ENCODE measurements at places on chromosomes 7 and 10.
A peak's percentile ranks its signal among the peaks of the same experiment; 100 is the strongest.

DNA sequence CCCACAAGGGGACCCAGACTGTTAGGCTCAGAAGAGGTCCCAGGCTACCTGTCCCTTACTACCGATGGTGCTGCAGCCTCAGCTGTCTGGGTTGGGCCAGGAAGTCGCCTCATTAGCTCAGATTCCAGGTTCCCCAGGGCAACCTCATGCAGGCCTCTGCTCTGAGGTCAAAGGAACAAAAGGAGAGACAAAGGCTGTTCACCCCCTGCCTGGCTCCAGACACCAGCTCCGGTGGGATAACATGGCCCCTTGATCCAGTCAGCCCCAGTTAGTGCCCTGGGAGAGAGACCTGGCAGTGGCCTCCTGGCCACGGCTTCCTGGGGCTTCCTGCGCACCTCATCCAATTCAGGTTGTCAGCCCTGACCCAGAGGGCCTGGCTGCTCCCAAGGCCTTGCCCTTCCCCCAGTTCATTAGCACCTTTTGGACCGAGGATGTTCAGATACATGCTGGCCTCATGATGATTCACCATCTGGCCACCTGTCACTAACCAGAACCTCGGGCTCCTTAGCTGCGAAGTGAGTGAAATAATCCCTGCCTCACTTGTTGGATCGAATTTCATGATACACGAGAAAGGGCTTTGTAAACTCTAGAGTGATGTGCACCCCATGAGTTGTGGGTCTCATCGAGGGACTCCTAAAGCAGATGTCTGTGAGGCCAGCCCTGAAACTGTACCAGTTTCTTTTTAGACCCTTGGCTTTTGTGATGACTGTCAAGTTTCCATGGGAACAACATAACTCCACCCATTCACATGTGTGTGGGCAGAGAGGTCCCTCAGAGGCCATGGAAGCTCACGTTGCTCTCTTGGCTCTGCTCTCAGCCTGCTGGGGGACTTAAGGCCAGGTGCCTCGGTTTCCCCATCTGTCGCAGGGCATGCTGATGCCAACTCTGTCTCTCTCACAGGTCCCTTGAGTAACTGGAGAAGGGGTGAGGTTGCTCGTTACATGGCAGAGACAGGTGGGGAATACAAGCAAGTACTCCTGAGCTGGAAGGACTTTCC lies 79.5 kb upstream of the PCBD1 start:
- no peak for DNase-seq

- DNase-seq, result no peak
These were observed 4.1 kb downstream of the AP4M1 start for GRCh38 chr7:100105534-100105933.

DNA sequence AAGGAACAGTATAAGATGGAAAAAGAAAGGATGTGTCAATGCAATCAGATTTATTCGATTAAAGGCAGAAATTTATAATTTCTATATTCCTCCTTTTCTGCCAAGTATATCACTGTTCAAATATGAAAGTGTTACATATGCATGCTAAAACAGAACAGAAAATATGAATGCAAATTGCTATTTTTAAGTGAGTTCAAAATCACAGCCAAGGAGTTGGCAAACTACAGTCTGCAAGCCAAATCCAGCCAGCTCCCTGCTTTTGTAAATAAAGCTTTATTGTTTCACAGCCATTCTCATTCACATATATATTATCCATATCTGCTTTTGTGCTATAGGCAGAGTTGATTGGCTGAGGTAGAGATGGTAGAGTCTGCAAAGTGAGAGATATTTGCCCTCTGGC lies 747.2 kb downstream of the ANKRD7 start:
- no peak for DNase-seq

- DNase-seq, result no peak
These were observed 293.3 kb downstream of the USP6NL start for GRCh38 chr10:11317936-11318670.

DNA sequence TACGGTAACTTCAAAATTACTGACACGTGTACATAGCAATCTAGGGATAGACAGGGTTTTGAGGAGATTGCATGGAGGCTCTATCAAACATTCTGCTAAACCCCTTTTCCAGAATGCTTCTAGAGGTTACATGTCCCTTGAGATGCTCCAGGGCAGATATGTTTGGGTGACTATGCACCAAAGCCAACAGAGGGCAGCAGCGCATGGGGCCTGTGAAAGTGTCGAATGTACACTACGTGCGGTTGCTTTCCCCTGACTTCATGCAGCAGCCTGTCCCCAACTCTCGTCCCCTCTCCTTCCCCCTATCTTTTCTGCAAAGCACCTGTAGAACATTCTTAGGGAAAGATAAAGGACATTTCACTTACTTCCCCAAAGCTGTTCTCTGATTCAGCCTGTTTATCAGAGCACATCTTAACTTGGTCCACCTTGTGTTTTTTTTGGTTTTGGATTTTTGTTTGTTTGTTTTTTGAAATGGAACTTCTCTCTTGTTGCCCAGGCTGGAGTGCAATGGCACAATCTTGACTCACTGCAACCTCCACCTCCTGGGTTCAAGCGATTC lies 90.2 kb downstream of the UBE3C start:
- DNase-seq, result peak; percentile 28

GRCh38 chr10:93386631-93387369 lies 95.3 kb downstream of the MYOF start:
- peak; percentile 21 for DNase-seq

- DNase-seq, result no peak
These were observed 27.9 kb upstream of the R3HCC1L start for GRCh38 chr10:98106531-98106930.

- no peak for DNase-seq
These were observed 452.2 kb upstream of the SORCS1 start for GRCh38 chr10:107616463-107617410.

DNA sequence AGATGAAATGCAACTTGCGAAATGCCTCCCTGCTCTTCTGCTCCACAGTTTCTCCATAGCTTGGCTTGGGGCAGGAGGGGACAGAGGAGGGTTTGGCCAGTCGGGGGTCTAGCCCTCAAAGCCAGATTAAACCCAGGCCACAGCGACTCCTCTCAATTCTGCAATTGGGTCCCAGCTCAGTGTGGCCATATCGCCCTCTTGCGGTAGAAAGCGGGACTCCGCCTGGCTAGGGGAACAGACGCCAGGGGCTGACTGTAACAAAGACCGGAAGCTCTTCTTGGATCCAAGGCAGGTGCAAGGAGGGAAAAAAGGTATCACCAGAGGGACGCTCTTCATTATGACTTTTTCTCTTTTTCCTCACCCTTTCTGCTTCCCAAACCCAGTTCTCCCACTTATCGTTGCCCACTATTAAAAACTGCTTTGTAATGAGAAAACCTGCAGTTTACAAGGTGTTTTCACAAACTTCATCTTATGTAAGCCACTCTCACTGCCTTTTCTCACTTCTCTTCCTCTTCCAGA lies 36.6 kb upstream of the TNPO3 start:
- peak; percentile 93 for DNase-seq

- DNase-seq, result no peak
These were observed 135.0 kb downstream of the NT5C2 start for GRCh38 chr10:103058034-103058433.

GRCh38 chr10:11608159-11609013 lies 3.1 kb downstream of the USP6NL start:
- no peak for DNase-seq

- no peak for DNase-seq
These were observed 50.4 kb downstream of the CALML3 start for GRCh38 chr10:5575144-5575481.

GRCh38 chr7:25545124-25546008 lies 317.1 kb upstream of the NPVF start:
- no peak for DNase-seq

GRCh38 chr7:43295429-43295828 lies 183.0 kb downstream of the HECW1 start:
- DNase-seq, result no peak

DNA sequence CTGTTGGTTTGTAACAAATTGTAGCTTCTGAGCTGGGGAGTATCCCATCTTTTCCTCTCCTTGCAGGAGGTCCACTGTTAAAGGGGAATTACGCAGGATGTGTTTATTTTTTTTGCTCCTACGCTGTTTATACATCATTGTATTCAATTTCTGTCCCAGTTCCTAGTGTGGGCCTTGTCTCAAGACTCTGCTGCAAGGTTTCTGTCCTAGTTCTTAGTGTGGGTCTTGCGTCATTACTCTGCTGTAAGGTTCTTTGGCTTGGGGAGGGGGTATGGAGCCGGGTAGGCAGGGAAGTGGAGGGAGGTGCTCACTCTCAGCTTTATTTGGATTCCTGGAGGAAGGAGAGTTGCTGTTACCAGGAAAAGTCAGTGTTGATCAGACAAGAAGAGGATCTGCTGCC lies 64.0 kb upstream of the TRIM8 start:
- DNase-seq, result no peak

- no peak for DNase-seq
These were observed 121.2 kb downstream of the FAM107B start for GRCh38 chr10:14653271-14654161.

DNA sequence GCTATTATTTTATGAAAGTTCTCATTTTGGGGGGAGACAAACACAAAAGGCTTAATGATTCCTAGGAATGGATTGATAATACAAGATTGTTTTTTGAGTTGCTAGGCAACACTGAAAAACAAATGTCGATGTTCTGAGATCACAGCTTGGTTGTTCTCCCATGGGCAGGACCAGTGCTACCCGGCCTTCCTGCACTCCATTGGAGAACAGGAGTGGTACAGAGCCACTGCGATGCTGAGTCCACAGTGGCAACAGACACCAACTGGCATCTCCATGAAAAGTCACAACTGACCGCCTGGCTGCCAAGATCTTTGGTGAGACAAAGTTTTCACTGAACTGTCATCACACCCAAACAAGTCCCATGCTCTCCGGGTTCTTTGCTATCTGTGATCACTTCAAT lies 68.9 kb upstream of the NMT2 start:
- no peak for DNase-seq

DNA sequence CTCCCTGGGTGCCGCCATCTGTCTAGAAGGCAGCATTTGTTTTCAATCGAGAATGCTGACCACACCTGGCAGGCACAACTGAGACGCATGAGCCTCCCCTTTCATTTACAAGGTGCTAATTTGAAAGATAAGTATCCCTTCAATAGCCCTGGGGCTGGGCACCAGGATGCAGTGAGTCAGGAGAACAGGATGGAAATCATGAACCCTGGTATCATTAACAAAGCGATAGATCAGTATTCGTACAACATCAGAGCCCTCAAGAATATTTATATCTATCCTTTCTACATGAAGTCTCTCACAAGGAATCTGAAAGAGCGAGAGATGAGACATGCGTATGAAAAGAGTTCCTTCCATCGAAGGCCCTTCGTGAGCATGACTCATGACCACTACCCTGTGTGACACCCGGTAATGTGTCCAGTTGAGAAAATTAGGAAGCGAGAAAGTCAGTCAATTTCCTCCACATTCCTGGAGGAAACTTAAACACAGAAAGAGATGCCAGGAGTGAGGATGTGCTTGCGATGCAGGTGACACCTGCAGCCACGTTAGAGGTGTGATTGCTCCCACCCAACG lies 123.1 kb upstream of the PITRM1 start:
- DNase-seq, result no peak

- no peak for DNase-seq
These were observed 124.5 kb downstream of the AHR start for GRCh38 chr7:17422966-17423365.

GRCh38 chr10:125146791-125147579 lies 13.4 kb downstream of the CTBP2 start:
- no peak for DNase-seq

- DNase-seq, result no peak
These were observed 43.1 kb upstream of the GPAM start for GRCh38 chr10:112226439-112227248.

- DNase-seq, result peak; percentile 62
These were observed 21.5 kb downstream of the ADARB2 start for GRCh38 chr10:1715821-1716220.

- no peak for DNase-seq
These were observed 466.0 kb downstream of the KIF20B start for GRCh38 chr10:90167174-90168064.

- no peak for DNase-seq
These were observed 81.1 kb downstream of the PALS2 start for GRCh38 chr7:24654305-24654704.

GRCh38 chr10:44300666-44301649 lies 83.9 kb downstream of the CXCL12 start:
- DNase-seq, result peak; percentile 12

DNA sequence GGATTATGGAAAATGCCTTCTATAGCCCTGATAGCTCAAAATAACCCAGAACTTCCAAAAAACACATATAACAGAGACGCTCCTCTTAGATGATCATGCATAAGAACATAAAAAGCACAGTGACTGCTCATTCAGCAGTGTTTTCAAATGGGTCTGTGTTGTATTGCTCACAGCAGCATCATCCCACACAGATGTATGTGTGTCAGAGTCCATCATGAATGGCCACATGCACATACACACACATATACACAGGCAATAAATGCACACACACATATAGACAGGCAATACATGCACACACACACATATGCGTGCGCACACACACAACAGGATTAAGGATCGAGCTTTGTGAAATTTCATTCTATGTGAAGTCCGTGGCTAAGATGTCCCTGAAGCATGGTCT lies 26.1 kb downstream of the TMEM273 start:
- DNase-seq, result no peak

Measured in activated CD4-positive, alpha-beta T cell treated with anti-CD3 and anti-CD28 coated beads for 48 hours (primary cell).